ENCODE measurements at places on chromosomes 16 and 17.
A peak's percentile ranks its signal among the peaks of the same experiment; 100 is the strongest.

- peak; percentile 46 for DNase-seq
Observed at GRCh38 chr16:75789237-75789636, 62.9 kb upstream of the CPHXL start.

GRCh38 chr16:58046054-58046881 is 20.7 kb downstream of the MMP15 start:
- no peak for DNase-seq

DNA sequence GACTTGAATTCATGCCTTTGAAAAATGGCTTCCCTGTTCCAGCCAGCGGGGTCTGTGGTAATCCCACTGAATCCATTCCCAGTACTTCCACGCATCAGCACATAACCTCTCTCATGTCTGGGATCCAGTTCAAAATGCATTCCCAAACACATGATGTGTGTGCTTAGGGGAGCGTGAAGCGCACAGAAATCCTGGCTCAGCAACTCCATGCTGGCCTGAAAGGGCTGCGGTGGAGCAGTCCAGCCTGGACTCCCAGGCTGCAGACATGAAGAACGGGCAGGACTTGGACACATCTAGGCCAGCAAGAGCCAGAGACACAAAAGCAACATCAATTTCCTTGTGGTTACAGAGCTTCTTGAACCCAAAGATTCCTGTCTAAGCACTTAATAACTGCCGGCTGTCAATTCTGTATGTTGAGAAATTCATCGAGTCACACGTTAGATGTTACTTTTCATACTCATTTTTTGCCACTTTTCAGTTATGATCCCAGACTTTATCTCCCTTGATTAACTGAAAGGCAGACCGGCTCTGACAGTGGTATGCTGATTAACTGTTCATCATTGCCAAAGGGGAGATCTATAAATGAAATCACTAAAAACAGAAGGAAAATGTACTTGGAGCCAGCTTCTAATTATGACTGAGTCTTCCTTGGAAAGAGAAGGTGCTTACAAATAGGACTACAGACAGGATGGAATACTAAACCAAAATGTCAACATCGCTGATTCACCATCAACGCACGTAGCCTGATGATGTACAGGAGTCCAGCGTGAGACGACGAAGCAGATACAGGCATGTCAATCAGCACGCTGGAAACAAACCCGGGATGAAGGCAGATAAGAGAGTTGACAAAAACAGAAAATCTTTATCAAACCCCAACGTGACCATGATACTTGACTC is 23.0 kb downstream of the NSMCE1 start:
- DNase-seq = no peak

DNA sequence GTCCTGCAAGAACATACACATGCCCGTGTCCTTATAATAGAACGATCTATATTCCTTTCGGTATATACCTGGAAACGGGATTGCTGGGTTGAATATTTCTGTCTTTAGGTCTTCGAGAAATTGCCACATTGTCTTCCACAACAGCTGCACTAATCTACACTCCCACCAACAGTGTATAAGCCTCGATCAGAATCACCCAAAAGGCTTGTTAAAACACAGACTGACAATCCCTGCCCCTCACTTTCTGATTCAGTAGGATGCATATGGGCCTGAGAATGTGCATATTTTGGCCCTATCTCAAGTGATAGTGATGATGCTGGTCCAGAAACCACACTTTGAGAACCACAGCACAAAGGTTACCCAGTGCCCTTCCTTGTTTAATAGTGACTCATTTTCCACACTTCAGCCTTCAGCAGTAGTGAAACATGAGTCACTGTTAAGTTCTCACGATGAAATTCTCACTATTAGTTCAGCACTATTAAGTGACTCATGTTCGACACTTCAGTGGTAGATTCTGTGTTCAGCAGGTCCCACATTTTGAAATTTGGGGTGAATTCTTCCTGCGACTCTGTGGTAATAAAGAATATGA is 215.6 kb downstream of the GRIN2A start:
- no peak for DNase-seq

GRCh38 chr16:17578981-17579874 is 108.5 kb upstream of the XYLT1 start:
- peak; percentile 36 for DNase-seq

DNA sequence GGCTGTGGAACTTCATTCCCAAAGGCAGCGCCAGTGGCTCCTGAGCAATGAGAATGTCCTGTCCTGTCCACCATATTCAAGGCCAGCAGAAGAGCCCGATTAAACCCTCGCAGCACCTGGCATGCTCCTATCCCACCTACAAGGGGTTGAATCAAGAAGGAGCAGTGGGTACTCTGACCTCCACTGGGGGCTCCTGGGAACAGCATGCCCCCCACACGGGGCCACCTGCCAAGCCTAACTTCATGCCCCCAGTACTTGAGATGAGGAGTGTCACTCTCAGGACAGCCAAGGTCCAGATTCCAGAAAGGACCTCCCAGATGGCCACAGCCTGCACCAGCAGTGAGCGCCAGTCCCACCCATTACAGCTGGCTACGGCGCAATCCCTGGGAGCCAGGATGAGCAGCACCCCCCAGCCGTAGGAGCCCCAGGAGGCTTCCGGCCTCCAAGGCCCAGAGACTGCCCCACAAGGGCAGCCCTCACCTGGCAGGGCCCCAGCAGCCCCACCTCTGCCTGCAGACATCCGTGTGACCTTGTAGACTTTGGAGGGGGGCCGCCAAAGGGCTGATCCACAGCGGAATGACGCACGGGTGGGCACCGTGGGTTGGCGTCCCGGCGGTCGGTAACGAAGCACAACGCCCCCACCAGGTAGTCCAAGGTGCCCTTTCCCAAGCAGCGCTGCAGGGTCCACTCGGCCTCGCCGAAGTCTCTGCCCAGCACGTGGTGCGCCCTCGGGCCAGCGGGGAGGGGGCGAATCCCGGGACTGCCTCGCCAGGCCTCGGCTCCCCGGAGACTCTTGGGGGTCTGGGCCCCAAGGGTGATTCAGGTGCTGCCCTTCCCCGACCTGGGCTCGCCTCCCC is 1.0 kb upstream of the MPDU1 start:
- no peak for DNase-seq

DNA sequence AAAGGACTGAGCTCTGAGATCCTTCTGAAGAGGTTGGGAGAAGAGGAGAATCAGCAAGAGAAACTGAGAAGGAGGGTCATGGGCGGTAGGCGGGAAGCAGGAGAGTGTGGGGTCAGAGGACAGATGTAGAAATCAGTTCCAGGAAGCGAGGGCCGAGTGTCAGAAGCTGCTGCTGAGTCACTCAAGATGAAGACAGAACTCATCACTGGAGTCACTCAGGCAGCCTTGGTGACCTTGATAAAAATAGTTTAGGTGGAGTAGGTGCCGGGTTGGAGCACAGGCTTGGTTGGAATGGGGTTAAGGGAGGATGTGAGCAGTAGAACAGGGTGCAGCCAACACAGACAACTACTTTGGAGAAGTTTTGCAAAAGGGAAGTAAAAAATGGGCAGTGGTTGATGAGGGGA is 6.1 kb upstream of the ITGAM start:
- no peak for DNase-seq

DNA sequence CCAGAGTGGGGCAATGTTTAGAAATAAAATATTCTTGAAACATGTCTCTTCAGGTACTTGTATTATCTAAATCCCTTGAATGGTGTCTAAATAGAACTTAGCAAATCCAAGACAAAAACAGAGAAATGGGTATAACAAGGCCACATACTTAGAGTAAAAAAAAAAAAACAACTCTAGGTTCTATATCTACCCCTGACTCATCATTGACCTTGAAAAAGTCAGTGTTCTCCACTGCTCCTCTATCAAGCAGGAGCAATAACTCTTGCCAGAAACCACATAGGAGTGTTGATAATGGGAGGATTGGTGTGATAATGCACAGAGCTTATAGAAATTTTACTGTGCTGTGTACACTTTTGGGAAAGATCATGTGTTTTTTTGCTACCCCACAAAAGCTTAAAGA is 296.6 kb upstream of the PMFBP1 start:
- DNase-seq = no peak

GRCh38 chr16:85798901-85799496 is 345 bp downstream of the EMC8 start:
- no peak for DNase-seq

DNA sequence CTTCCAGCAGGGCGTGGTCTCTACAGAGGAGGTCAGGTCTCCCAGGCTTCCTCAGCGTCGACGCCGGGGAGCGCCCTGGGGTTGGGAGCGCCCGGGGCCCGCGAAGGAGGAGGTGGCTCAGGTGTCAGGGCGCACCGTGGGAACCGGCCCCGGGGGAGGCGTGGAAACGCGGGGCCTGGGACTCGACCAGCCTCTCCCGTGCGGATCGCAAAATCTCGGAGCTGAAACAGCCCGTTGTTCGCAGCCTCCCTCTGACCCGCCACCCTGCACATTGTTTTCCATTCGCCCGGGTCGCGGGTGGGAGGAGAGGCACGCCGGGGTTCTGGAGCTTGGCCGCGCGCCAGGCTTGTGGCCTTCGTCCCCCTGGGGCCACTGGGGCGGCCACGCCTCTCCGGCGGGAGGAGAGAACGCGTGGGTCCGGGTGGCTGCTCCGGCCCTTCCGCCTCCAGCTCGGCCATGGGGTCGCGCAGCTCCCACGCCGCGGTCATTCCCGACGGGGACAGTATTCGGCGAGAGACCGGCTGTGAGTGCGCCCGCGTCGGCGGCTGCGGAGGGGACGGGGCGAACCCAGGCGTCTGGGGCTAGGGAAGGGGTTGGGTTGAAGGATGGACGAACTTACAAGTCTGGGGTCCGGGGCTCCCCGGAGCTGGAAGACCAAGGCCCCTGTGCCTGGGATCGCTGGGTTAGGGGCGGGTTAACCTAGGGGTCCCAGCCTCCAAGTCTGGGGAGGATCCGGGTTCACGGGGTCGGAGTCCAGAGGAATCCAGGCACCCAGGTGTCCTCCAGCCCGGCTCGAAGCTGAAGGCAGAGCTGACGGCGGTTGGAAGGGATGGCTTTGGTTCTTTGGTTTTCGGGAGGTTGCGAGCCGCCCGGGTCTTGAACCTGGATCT is at the start of gene CHP2:
Gene CHP2, plus strand, starts transcription at position 433 of the 890 bp plus-strand sequence. Its CDS starts 24 bp downstream, at position 457.
- no peak for DNase-seq

DNA sequence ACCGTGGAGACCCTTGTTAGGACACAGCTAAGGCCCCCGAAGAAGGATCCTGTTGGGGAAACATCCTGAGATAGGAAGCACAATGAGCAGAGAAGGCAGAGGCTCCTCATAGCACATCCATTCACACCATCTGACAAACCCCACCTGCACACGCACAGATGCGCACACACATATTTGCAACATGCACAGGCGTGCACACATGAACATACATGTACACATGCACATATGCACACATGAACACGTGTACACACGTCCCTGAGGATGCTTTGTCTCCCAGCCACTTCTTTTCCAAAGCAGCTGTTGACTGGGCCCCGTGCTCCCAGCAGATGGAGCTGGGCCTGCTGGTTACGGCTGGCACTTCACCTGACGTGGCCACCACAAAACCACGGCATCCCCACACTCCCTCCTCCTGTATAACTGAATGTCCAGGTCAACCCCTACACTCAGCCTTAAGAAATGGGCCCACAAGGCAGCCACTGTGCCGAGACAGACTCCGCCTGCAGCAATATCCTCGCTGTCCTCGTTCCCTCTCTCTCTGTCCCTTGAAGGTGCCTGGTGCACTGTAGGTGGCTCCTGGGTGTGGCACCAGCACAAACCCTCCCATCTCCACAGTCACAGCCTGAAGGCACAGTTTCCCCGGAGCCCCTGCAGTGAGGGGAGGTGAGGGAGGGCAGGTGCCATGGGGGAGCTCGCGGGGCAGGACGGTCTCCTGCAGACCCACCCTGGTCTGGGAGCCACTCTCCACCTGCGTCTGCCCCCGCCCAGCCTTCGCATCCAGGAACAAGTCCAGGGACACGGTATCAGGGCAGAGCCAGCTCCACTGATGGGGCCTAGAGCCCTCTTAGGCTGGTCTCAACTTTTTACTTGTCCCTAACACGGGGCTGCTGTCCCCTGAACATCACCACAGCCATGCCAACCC is 183.0 kb downstream of the RBFOX3 start:
- DNase-seq = no peak

DNA sequence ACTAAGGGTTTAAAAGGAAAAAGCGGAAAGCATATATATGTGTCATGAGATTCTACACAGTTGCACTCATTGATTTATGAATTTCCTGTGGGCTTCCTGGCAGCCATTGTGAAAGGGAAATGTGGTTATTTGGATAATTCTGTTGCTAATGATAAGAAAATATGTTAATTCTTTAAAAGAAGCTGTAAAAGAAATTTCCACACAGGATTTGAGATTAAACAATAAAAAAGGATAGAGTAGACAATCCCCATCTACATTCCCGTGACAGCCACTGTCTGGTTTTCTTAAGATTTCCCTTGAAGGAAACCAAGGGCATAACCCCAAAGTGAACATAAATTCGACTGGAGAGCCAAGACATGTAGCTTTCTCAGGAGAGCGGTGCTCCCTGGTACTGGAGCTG is 397.5 kb downstream of the CPPED1 start:
- no peak for DNase-seq

- DNase-seq = peak; percentile 15
Observed at GRCh38 chr17:65901394-65901793, 290.5 kb downstream of the CEP112 start.

DNA sequence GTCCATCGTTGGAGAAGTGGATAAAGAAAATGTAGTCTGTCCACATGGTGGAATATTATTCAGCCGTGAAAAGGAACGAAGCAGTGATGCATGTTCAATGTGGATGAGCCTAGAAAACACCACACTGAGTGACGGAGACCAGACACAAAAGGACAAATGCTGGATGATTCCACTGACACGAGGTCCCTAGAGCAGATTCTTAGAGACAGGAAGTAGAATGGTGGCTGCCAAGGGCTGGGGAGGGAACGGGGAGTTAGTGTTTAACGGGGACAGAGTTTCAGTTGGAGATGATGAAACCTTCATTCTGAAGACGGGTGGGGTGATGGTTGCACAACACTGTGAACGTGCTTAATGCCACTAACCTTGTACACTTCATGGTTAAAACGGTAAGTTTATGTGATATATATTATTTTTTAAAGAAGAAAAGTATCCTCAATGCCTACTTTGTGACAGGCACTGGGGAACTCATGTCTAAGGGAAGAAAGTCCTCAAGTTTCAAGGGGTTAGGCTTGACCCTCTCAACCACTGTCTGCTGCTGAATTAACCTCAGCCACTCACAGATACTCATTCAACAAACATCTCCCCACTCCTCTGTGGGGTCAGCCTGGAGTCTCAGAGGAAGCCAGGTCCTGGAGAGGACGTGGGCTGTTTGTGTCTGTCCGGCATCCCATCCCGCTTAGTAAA is 17.6 kb downstream of the C16orf74 start:
- no peak for DNase-seq

GRCh38 chr17:38926293-38927070 is 1.1 kb downstream of the LASP1NB start:
- DNase-seq = no peak

GRCh38 chr16:27646806-27647205 is 96.9 kb downstream of the KATNIP start:
- DNase-seq = no peak

DNA sequence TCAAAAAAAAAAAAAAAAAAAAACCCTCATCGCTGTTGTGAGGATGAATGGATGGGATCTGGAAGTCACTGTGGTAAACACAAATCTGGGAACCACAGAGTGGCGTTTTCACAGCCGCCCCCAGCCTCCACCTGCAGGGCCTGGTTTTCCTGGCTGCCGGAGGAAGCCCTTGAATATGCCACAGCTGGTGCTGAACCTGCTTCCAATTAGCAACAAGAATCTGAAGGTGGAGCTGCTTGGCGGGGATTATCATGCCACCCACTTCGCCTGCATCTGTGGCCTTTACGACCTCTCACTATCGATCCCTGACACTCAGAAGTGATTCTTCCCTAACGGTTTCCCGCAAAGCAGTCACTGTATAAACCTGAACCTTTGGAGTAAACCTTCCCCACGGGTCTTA is 16.1 kb downstream of the MRM3 start:
- DNase-seq = peak; percentile 51

- no peak for DNase-seq
Observed at GRCh38 chr17:42920106-42920900, 19.7 kb downstream of the G6PC1 start.

- DNase-seq = no peak
Observed at GRCh38 chr17:27415120-27415795, 41.0 kb upstream of the KSR1 start.

Measured in NCI-H1092 treated with DMSO at 0.1 percent for 48 hours (cell line).